ENCODE measurements at places on chromosomes 4 and X. TPM values are rescaled to one million over a fixed set of nuclear protein-coding genes. Genes with fewer than 3 reads are reported as not detected.
A peak's percentile ranks its signal among the peaks of the same experiment; 100 is the strongest.

Gene ERVMER34-1
- not detected for total RNA-seq

Gene RAB33A
- 21.5 TPM for total RNA-seq

Gene VCX2
- not detected for total RNA-seq

DNA sequence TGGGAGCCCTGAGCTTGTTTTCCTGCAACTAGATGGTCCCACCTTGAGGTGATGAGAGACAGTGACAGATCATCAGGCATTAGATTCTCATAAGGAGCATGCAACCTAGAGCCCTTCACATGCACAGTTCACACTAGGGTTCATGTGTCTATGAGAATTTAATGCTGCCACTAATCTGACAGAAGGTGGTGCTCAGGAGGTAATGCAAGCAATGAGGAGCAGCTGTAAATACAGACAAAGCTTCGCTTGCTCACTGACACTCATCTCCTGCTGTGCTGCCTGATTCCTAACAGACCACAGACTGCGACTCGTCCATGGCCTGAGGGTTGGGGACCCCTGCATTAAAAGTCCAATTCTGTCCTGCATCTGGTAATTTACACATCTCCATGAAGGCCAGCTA is 141.6 kb downstream of the KCNIP4 start:
- DNase-seq = no peak

- no peak for DNase-seq
Observed at GRCh38 chr4:155599596-155599995, 67.1 kb upstream of the GUCY1A1 start.

DNA sequence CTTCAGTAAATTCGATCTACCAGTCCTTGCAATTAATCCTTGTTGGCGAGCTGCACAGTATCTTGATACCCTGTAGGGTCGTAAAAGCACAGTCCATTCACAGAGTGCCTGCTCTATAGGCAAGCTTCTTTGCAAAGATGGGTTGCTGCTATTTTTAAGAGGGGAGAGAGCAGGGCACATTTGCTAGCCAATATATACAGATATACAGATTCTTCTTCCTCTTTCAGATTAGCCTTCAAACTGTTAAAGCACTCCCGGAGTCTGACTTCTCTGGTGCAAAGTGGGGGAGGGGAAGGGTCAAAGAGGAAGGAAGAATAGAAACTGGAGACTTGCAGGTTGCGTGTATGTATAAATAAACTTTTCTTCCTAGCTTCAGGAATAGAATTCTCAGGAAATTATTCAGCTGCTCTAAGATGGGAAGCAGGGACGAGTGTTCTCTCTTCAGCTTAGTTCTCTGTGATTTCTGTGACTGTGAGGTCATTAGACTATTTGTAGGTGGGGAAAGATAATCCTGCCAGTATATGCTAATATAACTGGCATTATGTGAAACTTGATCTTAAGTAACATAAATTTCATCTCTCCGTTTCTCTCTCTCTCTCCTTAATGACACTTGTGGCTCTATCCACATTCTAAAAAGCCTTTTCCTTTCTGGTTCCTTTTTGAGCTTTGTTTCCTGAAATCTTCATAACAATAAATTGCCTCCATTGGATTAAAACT is at the start of gene CYSLTR1:
Gene CYSLTR1, minus strand, starts transcription at position 242 of the 717 bp plus-strand sequence. CDS start 53,865 bp downstream, outside the sequence.
- no peak for DNase-seq

DNA sequence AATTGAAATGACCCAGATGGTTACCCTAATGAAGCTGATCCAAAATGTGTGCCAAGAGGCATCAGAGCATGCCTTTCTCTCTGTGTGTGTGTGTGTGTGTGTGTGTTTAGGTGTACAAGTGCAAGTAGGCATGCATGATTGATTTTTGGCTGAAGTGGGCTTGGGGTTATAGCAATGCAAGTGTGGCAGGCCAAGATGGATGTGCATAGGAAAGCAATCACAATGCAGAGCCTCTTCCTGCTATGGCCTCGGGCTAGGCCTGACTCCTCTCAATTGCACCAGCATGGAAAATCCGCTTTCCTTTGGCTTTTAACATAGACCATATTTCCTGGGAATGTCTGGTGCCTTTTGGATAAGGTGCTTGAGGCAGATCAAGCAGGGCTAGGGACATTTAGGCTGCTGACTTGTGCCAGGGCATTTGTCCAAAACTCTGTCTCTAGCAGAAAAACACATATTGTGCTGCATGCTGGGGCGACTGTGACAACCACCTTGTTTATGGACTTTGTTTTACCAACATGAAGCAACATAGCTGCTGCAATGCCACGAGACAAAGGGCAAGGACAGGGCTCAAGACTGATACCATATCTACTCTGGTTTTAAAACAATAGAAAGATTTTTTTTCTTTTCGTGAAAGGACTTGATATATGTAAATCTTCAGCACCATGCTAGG is 395.7 kb downstream of the RAPGEF2 start:
- no peak for DNase-seq

DNA sequence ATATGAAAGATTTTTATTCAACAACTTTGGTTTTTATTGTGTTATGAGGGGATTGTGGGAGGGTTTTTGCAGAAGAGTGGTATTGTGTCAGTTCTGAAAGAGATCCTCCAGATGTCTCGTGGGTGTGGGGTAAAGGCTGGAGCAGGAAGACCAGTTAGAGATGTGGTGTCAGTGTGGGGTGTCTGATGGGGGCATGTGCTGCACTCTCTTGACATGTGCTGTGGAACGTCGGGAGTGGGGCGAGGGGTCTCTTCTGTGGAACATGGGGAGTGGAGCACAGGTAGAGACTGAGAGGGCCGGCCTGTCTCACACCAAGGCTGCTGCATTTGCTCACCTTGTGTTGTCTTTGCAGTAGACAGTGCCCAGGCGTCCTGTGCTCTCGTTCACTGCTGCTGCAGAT is 37.6 kb downstream of the FAM193A start:
- no peak for DNase-seq

DNA sequence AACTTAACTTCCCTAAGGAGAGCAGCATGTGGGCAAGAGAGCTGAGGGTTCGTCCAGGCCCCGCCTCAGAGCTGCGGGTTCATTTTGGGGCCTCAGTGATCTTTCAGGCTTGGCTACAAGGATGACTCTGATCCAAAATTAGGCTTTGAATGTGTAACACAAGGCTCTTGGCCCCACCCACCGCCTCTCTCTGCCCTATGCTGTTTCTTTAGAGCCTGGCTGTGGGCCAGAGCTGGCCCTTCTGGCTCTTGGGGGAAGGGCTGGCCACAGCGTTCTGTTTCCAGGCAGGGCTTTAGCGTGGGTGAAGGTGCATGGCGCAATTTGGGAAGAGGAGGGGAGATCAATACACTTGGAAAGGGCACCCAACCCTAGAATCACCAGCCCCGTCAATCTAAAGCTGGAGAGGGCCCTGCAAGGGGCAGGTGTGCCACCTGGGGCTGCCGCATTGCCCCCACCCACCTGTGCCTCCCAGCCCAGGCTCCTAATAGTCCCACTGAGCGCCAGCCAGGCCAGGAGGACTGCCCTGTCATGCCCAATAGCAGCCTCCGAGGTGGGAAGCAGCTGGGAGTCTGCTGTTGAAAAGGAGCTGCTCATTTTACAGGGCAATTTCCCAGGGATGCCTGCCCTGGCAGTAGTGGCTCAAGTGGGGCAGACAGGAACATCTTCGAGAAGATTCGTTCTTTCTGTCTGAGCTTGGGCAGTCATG is 84.5 kb upstream of the MAML3 start:
- no peak for DNase-seq

Gene SOD3
- not detected for total RNA-seq

GRCh38 chr4:181319629-181320028 is 923.6 kb upstream of the TENM3 start:
- no peak for DNase-seq

DNA sequence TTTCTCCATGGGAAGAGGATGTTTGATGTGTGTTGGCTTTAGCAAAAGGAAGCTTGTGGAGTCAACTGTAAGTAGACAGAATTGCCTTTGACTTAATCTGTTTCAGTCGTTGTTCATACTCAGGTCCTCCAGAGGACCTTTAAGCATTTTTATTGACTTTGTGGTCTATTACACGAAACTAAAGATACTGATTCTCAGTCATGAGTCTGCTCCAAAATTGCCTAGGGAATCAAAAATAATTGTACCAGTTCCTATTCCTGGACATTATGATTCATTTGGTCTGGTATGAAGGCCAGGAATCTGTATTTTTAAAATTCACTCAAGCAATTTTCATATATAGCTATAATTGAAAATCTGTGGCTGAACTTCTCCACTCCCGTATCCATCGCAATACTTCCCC is 38.6 kb downstream of the AR start:
- no peak for DNase-seq

DNA sequence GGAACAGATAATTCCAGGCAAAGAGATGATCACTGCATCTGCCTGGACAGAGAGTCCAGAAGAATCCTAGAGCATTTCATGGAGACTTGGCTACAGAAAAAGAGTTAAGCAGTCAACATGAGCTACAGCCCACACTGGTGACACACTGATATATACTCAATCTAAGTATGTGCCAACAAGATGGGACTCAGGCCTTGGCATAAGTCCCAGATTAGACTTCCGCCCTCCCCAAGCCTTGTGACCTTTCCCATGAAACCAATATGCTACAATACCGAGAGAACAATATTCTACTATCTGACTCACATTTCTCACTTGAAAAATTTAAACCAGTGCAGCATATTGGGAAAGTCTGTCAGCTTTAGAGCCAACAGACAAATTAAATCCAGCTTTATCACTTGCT is 65.7 kb upstream of the SLITRK2 start:
- no peak for DNase-seq

- DNase-seq = peak; percentile 41
Observed at GRCh38 chrX:23773601-23774175, 9.3 kb upstream of the SAT1 start.

DNA sequence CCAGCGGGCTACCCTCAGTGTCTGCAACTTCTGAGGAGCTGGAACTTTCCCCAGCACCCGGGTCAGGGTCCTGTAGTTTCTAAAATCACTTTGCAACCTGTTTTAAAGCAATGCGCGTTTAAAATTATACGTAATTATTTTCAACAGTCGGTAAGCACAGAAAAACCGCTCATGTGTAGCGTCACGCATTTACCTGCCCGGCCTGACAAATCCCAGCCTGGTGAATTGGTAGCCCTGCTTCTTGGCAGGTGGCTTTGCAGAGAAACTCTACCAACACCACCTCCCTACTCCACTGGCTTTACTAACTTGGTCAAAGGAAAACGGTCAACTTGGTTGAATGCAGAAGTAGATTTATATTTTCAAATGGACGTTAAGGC is 640 bp downstream of the BANK1 start:
- DNase-seq = no peak

GRCh38 chrX:120304256-120304655 is 7.0 kb downstream of the TMEM255A start:
- no peak for DNase-seq

DNA sequence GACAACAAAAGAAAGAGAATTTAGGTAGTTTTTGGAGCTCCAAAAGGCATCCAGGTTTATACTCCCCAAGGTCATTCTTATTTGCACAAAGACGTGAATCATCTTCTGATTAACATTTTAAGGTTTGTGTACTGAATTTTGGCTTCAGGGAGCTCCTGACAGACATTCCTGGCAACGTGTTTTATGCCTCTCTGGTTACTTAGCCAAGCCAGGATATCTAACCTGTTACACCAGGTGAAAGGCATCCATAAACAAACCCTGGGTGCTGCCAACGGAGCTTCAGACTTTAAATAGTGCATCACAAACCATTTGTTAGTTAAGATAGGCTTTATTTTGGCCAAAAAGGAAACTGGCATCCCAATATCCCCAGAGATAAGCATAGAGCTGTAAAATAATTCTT is 997.3 kb downstream of the ARAP2 start:
- no peak for DNase-seq

Gene SSR4
- total RNA-seq = 281 TPM

DNA sequence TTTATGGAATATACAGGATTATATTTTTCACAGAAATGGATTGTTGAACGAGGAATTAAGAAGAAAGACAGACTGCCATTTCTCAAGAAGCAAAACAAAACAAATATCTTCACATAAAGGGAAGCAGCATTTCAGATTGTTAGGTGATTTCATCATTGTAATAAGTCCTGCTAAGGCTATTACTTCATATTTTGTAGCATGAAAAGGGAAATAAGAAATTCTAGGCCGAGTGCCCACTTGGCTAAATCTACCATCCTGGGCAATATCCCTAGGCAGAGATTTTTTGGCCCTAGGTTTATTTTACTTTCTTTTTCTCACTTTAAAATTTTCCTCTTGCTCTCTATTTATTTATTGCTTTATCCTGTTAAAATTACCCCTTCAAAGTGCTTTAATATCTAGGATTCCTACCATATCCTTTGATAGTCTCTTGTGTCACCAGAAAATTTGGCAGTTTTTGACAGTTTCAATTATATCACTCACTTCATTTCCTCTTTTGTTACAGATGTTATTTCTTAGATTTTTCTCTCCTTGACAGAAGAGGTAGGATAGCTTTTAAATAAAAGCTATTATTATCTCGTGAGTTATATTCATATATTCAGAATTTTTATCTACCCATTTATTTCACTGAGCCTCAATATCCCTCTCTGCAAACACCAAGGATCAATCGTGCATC is 142.3 kb downstream of the PDGFC start:
- no peak for DNase-seq

DNA sequence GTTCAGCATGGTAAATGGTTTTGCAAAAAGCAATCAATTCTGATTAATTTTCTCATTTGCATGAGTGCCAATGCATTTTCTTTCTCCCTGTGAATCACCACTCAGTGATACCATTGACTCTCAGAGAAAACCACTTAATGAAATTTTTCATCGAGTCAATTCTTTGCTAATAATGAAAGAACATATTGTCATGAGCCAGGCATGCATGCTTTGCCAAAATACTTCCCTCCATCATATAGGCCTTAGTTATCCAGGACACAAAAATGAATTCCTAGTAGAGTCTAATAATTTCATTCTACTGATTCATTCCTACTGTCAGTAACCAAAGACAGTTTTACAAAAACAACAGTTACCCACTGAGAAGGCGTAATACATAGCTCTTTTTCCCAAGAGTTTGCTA is 680.0 kb downstream of the TRIML1 start:
- DNase-seq = no peak

DNA sequence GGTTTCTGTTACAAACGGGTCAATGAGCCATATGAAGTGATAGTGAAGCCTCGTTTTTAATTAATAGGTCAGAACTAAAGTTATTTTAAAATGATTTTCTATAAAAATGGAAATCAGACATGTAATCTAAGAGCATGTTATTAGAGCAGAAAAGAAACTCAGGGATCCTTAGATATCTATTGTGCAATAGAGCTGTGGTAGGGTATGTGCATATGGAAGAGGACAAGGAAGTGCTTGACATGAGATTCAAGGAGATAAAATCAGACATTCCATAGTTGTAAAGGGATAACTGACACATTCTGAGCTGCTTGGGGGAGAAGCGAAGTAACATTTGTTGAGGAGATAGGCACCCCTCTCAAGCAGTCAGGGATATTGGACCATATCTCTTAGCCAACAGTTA is 143.0 kb downstream of the AFF2 start:
- no peak for DNase-seq

GRCh38 chrX:1358793-1359476 is 22.4 kb downstream of the IL3RA start:
- no peak for DNase-seq

- DNase-seq = no peak
Observed at GRCh38 chr4:187663076-187663475, 332.5 kb upstream of the ZFP42 start.

- no peak for DNase-seq
Observed at GRCh38 chrX:118730500-118731247, 3.3 kb downstream of the IL13RA1 start.

Gene SHOX
- not detected for total RNA-seq

Data from activated T-helper 1 cell treated with anti-CD3 and anti-CD28 coated beads, Interleukin-12 subunit alpha, Interleukin-12 subunit beta, Interleukin-2, Interleukin-4 antibody, amounts not matched to agents 30 ng/mL and 10 ng/mL and 1 ng/mL, durations not matched to agents 14 hours and 24 hours and 36 hours (primary cell).